ENCODE measurements at places on chromosomes 5 and 9. TPM values are rescaled to one million over a fixed set of nuclear protein-coding genes. Genes with fewer than 3 reads are reported as not detected.
A peak's percentile ranks its signal among the peaks of the same experiment; 100 is the strongest.

GRCh38 chr5:168039566-168040248 lies 251.7 kb upstream of the WWC1 start:
- H3K27ac ChIP-seq, result no peak overlapping the region
- H3K36me3 ChIP-seq, result no peaks in the 10 kb centered on the region
- H3K4me3 ChIP-seq, result no peak overlapping the region

DNA sequence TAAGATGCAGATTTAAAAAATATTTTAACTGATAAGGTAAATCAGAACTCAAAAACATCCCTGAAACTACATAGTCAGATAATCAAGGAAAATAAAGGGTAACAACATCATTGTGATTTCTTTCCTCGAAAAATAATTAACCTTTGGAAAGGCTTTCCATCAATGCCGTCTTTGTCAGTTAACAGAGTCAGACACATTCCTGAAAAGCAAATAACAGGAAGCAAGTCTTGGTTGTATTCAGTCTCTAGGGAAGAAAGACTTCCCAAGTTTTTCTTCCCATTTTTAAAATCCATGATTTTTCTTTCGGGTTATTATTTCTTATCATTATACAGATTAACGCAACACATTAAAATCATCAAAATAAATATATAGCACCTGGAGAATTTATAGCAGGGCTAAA lies 256.4 kb upstream of the CDH6 start:
- no peaks in the 10 kb centered on the region for H3K4me1 ChIP-seq
- no peak overlapping the region for H3K27ac ChIP-seq
- DNase-seq, result no peak
- H3K4me3 ChIP-seq, result no peak overlapping the region

DNA sequence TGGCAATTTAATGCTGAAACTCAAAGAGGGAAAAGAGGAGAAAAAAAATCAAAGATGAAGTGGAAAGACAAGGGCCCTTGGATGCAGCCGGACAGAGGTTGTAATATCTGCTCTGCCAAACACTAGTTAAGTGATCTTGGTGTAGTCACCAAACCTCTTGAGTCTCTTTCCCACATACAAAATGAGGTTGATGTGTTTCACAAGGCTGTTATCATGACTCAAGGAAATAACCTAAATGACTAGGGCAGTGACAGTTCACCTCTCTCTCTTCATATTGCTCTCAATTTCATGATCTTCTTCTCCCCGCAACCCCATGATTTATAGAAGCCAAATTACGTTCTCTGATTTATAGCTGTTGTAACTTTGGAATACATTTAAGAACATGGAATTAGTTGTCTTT lies 44.9 kb downstream of the PIK3R1 start:
- no peak overlapping the region for H3K4me3 ChIP-seq
- H3K36me3 ChIP-seq, result no peaks in the 10 kb centered on the region
- H3K27ac ChIP-seq, result no peak overlapping the region
- no peak for DNase-seq
- peaks cover 81% of the 10 kb centered on the region for H3K4me1 ChIP-seq
- no peaks in the 10 kb centered on the region for H3K27me3 ChIP-seq

GRCh38 chr5:50445296-50445949 lies 4.3 kb upstream of the EMB start:
- no peaks in the 10 kb centered on the region for H3K36me3 ChIP-seq
- H3K4me3 ChIP-seq, result peak overlapping the region; percentile 44
- H3K27ac ChIP-seq, result peak overlapping the region; percentile 55
- peaks cover 43% of the 10 kb centered on the region for H3K4me1 ChIP-seq
- peak; percentile 69 for DNase-seq

DNA sequence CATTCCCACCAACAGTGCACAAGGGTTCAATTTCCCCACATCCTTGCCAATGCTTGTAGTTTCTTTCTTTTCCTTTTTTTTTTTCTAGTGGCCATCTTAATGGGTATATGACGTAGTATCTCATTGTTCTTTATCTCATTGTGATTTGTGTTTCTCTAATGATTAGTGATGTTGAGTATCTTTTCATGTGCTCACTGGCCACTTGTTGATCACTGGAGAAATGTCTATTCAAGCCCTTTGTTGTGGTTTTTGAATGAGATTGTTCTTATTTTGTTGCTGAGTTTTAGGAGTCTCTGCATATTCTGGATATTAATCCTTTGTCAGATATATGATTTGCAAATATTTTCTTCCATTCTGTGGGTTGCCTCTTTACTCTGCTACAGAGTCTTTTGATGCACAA lies 1.6 kb upstream of the TMED9 start:
- peaks cover 16% of the 10 kb centered on the region for H3K4me1 ChIP-seq
- H3K27me3 ChIP-seq, result no peaks in the 10 kb centered on the region
- peaks cover 27% of the 10 kb centered on the region for H3K36me3 ChIP-seq
- no peak for DNase-seq
- H3K4me3 ChIP-seq, result no peak overlapping the region

DNA sequence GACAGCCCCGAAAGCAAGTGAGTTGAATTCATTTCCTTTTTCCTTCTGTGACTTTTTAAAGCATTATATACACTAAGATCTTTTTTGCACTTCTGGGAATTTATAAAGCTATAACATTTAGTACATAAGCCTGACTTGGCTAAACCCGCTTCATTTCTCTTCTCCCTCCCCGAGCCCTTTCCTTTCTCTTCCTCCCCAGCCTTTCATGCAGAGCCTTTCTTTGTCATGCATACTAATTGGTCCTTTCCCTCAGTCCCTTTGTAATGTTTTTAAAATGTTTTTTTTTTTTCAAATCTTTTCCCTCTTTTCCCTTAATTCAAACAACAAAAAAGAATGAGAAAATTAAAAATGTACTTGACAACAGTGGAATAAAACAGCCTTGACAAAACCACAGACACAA lies 246.4 kb downstream of the PSAT1 start:
- H3K27ac ChIP-seq, result no peak overlapping the region
- no peak overlapping the region for H3K4me3 ChIP-seq
- H3K4me1 ChIP-seq, result no peaks in the 10 kb centered on the region
- no peaks in the 10 kb centered on the region for H3K27me3 ChIP-seq
- DNase-seq, result no peak

DNA sequence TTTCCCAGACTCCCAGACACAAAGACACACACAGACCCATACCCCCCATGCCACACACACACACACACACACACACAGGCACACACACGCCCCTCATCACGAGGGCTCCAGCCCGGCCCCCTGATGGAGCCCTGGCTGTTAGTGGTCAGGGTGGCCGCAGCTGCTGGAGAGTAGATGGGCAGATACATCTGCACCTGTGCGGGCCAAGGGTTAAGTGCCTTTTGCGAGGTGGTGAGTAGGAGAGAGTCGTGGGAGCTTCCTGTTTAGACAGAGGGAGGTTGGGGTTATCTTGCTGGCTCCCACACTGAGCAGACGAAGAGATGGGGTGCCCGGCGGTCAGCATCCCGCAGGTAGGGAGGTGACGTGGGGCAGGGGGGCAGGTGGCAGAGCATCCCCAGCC lies 8.2 kb downstream of the PRRX2 start:
- no peaks in the 10 kb centered on the region for H3K4me1 ChIP-seq
- no peak overlapping the region for H3K27ac ChIP-seq
- H3K36me3 ChIP-seq, result no peaks in the 10 kb centered on the region
- H3K27me3 ChIP-seq, result no peaks in the 10 kb centered on the region
- DNase-seq, result no peak
- no peak overlapping the region for H3K4me3 ChIP-seq

GRCh38 chr9:88682431-88682831 lies 147.5 kb downstream of the NXNL2 start:
- H3K4me1 ChIP-seq, result no peaks in the 10 kb centered on the region
- H3K4me3 ChIP-seq, result no peak overlapping the region

DNA sequence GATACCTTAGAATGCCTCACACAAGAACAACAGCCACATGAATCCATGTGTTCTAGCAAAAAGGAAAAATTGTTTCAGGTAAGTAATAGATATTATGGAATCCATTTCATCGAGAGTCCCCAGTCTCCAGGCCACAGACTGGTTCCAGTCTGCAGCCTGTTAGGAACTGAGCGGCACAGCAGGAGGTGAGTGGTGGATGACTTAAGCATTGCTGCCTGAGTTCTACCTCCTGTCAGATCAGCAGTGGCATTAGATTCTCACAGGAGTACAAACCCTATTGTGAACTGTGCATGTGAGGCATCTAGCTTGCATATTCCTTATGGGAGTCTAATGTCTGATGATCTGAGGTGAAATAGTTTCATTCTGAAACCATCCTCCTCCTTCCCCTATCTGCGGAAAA lies 207.0 kb downstream of the CSNK1G3 start:
- no peak overlapping the region for H3K4me3 ChIP-seq
- H3K36me3 ChIP-seq, result no peaks in the 10 kb centered on the region
- no peaks in the 10 kb centered on the region for H3K27me3 ChIP-seq
- H3K4me1 ChIP-seq, result no peaks in the 10 kb centered on the region
- no peak overlapping the region for H3K27ac ChIP-seq

DNA sequence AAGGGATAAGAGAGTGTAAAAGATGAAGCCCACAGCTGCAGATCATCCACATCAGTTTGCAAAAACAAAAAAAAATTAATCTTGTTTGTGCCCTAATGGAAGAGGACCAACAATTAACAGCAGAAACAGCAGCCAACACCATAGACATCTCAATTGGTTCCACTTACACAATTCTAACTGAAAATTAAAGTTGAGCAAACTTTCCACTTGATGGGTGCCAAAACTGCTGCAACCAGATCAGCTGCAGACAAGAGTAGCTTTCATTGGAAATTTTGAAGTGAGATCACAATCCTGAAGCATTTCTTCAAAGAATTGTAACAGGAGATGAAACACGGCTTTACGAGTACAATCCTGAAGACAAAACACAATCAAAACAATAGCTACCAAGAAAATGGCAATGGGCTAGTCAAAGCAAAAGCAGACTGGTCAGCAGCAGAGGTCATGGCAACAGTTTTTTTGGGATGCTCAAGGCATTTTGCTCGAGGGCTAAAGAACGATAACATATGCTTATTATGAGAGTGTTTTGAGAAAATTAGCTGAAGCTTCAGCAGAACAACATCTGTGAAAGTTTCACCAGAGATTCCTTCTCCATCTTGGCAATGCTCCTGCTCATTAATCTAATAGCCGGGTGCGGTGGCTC lies 4.1 kb upstream of the RBM27 start:
- no peak overlapping the region for H3K27ac ChIP-seq
- H3K36me3 ChIP-seq, result no peaks in the 10 kb centered on the region
- H3K27me3 ChIP-seq, result no peaks in the 10 kb centered on the region

GRCh38 chr5:109016300-109016699 lies 268.6 kb downstream of the FER start:
- no peaks in the 10 kb centered on the region for H3K27me3 ChIP-seq
- DNase-seq, result no peak
- no peaks in the 10 kb centered on the region for H3K36me3 ChIP-seq
- H3K4me1 ChIP-seq, result no peaks in the 10 kb centered on the region

DNA sequence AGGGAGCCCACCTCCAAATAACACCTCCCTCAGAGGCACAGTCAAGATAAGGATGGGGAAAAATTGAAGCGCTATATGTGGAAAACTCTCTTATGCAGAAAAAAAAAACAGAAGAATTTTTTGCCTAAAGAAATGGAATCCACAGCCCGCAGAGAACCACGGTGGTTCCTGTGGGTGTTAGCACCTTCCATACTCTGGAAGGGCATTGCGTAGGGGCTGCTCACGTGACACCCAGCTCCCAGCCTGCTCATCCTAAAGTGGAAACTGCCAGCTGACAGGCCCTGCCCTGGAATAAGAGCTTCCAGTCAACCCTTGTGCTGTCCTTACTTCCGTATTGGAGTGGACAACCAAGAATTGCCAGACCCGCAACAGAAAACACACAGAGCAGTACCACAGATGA lies 142.5 kb downstream of the FSTL4 start:
- peaks cover 22% of the 10 kb centered on the region for H3K4me1 ChIP-seq
- no peak for DNase-seq
- no peaks in the 10 kb centered on the region for H3K27me3 ChIP-seq
- H3K4me3 ChIP-seq, result no peak overlapping the region

DNA sequence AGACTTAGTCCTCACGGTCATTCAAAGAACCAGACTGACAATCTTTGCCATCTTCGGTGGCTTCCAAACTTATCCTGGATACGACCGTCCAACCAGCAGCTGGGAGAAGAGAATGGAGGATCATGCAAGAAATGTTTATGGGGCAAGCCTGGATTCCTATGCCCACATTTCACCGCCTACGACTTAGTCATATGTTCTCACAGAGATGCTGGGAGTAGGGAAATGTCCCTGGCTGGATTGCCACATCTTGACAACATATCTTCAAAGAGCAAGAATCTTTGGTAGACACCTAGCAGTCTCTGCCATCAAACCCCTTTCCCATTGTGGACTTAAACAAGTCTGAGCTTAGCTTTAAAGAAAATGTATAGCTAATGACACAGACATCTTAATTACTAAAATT lies 5.0 kb downstream of the MED7 start:
- no peak overlapping the region for H3K4me3 ChIP-seq
- H3K4me1 ChIP-seq, result peaks cover 11% of the 10 kb centered on the region
- no peaks in the 10 kb centered on the region for H3K27me3 ChIP-seq
- DNase-seq, result no peak

- no peaks in the 10 kb centered on the region for H3K36me3 ChIP-seq
- peaks cover 26% of the 10 kb centered on the region for H3K4me1 ChIP-seq
- H3K4me3 ChIP-seq, result peak overlapping the region; percentile 86
- DNase-seq, result peak; percentile 81
- H3K27ac ChIP-seq, result peak overlapping the region; percentile 87
Observed at GRCh38 chr5:96662725-96663518, 746 bp downstream of the CAST start.

GRCh38 chr9:27945386-27945785 lies 372.1 kb upstream of the C9orf72 start:
- no peaks in the 10 kb centered on the region for H3K4me1 ChIP-seq
- H3K4me3 ChIP-seq, result no peak overlapping the region
- no peak for DNase-seq
- no peak overlapping the region for H3K27ac ChIP-seq
- no peaks in the 10 kb centered on the region for H3K27me3 ChIP-seq

- H3K4me1 ChIP-seq, result no peaks in the 10 kb centered on the region
- H3K36me3 ChIP-seq, result no peaks in the 10 kb centered on the region
- H3K4me3 ChIP-seq, result no peak overlapping the region
- no peak for DNase-seq
Observed at GRCh38 chr9:91515074-91515687, 91.5 kb upstream of the NFIL3 start.

ENTREP1 gene
- total RNA-seq, result not detected

CNTNAP3 gene
- not detected for total RNA-seq

ARHGEF28 gene
- not detected for total RNA-seq

PROB1 gene
- 0.97 TPM for total RNA-seq

FOXD4 gene
- total RNA-seq, result 0.22 TPM

OR1J2 gene
- not detected for total RNA-seq

EDIL3 gene
- total RNA-seq, result not detected

LRRC26 gene
- not detected for total RNA-seq

PCDHB3 gene
- not detected for total RNA-seq

SPARC gene
- total RNA-seq, result 0.43 TPM

Measured in naive thymus-derived CD4-positive, alpha-beta T cell (primary cell).